ENCODE measurements at places on chromosomes 3 and 15.

GRCh38 chr3:136819731-136820679 lies 1.1 kb downstream of the SLC35G2 start:
- peak; percentile 69 for ATAC-seq

- ATAC-seq, result no peak
These were observed 292.5 kb upstream of the SATB1 start for GRCh38 chr3:18717598-18717997.

- ATAC-seq, result no peak
These were observed 323.5 kb downstream of the VPS13C start for GRCh38 chr15:61736790-61737189.

DNA sequence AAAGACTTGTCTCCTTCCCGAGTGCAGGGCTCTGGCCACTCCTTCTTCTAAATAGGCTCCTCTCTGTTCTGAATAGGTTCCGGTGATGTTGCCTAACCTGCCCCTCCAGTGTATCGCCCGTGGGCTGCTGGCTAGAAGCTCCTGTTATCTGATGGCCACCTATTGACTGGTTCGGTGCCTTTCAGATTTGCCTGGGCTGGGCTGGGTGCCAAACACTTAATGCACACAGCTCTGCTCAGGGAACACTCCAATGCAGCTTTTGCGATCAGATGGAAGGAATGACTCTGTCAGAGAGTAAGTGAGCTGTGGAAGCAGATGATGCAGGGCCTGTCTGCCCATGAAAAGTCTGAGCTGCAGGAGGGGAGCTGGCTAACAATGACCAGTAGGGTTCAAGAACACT lies 112.9 kb downstream of the CORO2B start:
- ATAC-seq, result peak; percentile 77

GRCh38 chr15:99343881-99344551 lies 92.7 kb downstream of the LRRC28 start:
- no peak for ATAC-seq

DNA sequence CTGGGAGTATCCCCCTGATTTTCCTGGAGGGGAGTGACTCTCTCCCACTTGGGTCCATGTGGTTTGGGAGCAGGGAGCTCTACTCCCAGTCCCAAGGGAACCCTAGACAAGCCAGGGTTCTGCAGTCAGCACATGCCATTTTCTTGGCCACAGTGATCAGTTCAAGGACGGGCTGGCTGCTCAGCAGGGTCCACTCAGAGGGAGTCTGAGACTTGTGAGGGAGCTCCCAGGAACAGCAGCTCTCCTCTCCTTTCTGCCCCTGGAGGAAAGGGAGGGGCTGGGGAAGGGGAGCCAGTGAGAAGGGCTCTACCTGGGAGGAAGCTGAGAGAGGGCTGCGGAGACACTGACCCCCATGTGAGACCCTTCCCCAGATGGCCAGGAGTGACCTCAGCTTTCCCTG lies 29.1 kb upstream of the LMCD1 start:
- no peak for ATAC-seq

GRCh38 chr3:40725031-40725430 lies 200.3 kb downstream of the ZNF621 start:
- ATAC-seq, result no peak

DNA sequence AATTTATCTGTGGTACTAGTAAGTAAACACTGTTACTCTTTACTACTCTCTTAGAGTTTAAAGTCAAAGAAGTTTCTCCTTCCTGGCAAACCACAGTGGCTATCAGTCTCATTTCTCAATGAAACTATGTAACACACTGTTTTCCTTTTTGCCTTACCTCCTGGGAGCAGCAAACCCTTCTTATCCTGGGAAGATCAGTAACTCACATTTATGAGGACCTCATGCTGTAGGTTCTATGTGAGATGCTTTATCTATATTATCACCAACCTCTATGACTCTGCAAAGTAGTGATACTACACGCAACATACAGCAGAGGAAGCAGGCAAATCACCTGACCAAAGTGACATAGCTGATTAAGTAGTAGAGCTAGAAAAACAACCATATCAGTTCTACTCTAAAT lies 35.3 kb downstream of the PBRM1 start:
- no peak for ATAC-seq

DNA sequence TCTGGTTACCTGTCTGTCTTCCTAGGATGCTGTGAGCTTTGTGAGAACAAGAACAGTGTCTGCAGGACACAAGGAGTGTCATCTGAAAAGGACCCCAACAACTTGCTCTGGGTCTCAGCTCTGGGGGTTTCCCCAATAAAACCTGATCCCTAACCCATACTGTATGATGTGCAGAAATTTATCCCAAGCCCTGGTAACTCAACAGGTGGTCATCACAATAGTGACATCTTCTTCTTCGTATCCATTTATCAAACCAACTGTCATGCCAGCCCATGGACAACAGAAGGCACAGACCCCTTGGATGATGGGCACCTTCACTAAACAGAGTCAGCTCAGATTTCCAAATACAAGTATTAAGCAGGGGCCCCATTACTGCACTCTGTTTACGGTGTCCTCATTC lies 127.5 kb downstream of the UACA start:
- ATAC-seq, result no peak

DNA sequence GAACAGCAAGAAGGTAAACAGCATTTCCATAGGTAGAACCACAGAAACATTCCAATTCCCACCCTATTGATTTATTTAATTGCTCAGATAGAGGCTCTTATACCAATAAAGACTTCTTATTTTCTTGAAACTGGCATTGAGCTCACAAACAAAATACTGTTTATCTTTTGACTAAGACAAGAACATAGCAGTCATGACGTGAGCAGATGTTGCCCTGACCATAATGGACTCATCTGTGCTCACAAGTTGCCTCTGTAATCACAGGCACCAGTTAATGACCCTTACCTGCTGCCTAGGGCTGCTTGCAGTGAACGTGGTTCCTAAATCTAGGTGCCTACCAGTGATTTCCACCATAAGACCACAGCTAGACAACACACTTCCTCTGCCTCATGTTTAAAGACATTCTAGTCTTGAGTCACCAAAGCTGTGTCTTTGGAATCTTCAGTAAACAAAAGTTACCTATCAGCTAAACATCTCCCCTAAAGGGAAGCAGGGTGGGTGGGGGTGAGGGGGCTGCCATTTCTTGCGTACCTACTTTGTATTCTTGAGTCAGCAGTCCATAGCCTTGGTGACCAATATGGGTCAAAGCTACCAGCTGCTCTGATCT lies 2.1 kb downstream of the FYCO1 start:
- ATAC-seq, result no peak

DNA sequence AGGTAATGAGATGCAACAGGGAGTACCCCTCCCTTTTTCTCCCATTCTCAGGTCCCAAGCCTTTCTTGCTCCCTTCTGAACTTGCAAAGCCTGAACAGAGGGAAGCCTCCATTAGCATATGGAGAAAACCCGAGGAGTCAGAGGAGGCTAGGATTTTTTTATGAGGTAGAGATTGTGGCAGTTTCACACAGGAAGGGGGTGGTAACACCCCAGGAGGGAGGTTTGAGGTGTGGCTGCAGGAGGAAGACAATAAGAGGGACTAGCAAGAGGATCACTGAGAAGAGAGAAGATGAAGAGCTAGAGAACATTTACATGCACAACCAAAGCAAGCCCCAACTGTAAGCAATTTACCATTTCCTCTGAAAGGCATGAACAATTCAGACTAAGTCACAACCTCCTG lies 322.7 kb downstream of the SV2B start:
- ATAC-seq, result no peak

GRCh38 chr3:52297242-52298148 lies 9.9 kb downstream of the GLYCTK start:
- ATAC-seq, result no peak

DNA sequence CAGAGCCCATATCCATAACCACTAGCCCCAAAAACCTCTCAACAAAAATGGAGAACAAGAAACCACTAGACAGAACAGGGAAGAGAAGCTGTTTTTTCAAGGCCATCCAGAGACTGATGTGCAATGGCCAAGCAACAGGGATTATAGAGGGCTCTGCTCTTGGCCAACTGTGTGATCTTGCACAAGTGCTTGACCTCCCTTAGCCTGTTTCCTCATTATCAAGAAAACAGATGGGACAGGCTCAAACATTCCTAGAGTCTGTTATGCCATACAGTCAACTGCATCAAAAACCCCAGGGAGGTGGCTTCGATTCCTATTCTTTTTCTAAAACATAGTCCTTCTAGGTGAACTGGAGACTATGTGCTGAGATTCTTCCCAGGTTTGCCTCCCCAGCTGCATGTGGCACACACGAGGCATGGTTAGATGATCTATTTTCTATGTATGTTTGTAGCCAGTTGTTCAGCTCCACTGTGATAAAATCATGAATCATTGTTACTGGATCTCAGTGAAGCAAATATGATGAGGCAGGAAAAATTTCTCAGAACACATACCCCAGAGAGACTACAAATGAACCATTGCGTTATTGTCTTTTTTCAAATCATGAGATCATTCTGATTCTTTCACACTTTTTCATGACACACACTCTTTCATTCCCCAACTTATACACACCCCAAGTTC lies 132.9 kb upstream of the TGFBR2 start:
- ATAC-seq, result peak; percentile 31

DNA sequence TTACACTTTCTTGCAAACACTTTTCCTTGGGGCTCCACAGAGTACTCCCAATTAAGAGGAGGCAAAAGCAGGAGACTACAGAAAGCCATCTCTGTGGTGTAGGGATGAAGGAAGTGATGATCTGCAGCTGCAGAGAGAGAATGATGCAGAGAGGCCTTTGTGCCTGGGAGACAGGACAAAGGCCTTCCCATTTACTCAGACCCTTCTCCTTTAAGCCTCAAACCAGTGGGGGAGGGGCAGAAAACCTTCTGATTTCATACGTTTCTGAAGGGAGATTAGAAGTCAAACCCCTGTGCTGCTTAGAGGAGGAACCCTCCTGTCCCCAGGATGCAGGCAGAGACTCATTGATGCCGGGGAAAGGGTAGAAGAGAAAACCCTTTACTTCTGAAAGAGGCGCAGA lies 130.8 kb downstream of the NEO1 start:
- no peak for ATAC-seq

GRCh38 chr15:75107516-75107907 lies 84.1 kb downstream of the PPCDC start:
- ATAC-seq, result no peak

DNA sequence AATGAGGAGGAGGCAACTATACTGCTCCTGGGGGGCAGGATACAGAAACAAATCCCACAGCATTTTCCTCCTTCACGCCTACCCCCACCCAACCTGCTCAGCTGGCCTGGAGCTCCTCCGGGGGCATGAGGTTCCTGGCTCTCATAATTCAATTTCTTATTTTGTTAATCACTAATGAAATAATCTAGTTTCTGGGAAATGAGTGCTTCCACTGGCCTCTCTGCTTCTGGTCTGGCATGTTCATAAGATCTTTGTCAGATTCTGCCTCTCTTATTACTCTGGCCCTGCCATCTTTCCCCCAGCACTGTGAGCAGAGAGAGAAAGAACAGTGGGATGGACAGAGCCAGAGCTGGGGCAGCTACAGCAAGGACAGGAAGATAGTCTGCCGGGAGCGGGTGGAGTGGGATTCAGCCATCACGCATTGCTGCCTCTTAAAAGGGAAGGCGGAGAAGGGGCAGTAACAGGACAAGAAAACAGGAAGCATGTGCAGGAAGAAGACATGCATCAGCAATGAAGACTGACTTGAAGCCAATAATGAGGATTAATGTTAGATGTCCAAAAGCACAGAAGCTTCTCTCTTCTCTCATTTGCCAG lies 13.6 kb downstream of the RPAP1 start:
- ATAC-seq, result no peak

GRCh38 chr3:25558121-25558520 lies 106.6 kb downstream of the TOP2B start:
- ATAC-seq, result no peak

GRCh38 chr15:55494931-55495330 lies 13.1 kb downstream of the DNAAF4 start:
- ATAC-seq, result no peak

GRCh38 chr3:8524656-8525399 lies 23.2 kb downstream of the LMCD1 start:
- peak; percentile 73 for ATAC-seq

- peak; percentile 41 for ATAC-seq
These were observed 27.6 kb downstream of the CHST14 start for GRCh38 chr15:40498418-40498817.

DNA sequence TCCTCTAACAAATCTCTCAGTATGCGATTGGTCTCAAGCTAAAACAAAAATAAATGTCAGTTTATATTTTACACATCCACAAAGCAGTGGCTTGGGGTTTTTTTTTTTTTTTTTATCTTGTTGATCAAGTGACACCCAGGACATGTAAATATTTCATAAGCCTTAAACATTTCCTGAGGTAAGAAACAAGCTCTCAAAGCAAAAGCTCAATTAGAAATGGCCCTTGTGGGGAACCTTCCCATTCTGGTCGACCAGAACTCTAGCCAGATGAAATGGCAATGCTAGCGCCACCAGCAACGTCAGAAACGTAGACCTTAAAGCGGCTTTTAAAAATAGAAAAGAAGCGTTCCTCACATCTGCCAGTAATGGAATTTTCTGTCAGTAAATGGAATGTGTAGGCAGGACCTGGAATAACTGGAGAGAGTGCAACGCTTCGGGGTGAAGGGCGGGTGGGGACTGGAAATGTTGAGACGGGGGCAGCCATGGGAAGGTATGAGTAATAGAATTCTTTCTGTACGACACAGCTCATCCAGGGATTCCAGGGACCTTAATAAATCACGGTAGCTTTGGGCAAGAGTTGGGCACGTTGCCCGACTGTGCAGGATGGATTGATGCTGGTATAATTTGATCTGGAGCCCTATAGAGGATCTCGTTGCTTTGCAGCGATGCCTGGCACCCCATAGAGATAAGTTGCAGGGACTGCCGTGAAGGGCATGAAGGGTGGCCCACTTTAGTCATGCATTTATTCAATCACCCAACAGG lies 44.4 kb downstream of the BTD start:
- peak; percentile 39 for ATAC-seq

- peak; percentile 67 for ATAC-seq
These were observed 264.7 kb upstream of the ROPN1 start for GRCh38 chr3:124256599-124256998.

DNA sequence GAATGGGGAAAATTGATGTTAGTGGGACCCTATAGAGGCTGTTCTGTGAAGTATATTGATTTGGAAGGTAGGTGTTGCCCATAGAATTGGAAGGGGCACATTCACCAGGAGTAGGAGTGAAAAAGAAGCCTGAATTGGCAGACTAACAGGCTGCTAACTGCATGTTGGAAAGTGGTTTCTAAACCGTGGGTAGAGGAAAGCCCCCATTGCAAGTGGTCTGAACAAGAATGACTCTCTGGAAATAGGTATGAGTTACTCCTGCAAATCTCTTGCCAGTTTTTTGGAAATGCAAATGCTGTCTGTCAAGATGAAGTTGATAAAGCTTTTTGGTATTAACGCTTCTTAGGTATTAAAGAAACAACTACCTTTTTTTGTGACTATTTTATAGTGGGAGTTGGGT lies 3.5 kb downstream of the UBE2E1 start:
- ATAC-seq, result no peak

GRCh38 chr3:62632510-62633294 lies 242.5 kb downstream of the CADPS start:
- ATAC-seq, result no peak

Measured in esophagus mucosa (tissue), 1 donor.